ENCODE measurements at places on chromosomes 2 and 18. TPM values are rescaled to one million over a fixed set of nuclear protein-coding genes. Genes with fewer than 3 reads are reported as not detected.

- no peak for DNase-seq
Observed at GRCh38 chr18:59728816-59729215, 31.6 kb upstream of the CCBE1 start.

- peak; percentile 65 for DNase-seq
Observed at GRCh38 chr18:46502444-46502843, 154.6 kb downstream of the LOXHD1 start.

GRCh38 chr2:54429811-54430551 is 26.1 kb upstream of the SPTBN1 start:
- no peak for DNase-seq

DNA sequence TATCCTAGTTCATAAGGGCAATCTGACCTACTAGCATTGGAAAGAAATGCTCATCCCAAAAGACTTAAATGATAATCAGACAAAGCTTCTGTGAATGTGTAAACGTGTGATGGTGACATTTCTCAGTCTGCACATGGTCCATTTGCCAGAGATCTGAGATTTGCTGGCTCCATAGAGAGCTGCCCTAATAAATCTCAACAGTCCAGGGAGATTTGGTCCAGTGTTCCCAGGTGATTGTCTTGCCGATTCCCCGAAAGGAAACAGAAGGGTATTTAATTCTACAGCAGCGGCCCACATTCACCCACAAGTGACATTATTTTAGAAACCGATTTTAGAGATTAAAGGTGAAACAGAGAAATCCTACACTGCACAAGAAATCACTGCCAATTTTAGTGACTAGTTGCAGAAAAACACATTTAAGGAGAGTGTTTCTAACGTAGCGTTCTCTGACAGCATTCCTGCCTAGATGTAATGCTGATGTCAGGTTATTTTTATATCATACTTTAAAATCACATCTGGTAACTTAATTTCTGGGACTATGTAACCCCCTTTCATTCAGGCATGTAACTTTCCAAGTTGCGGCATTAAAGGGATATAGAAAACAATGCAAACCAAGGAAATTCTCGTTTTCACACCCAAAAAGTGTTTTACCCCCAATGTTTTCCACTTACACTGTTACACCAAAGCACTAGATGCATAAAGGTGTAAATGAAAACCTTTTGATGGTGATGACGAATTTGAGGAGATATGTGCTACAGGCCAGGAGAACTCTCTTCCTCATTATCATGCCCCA is 231.9 kb upstream of the FN1 start:
- no peak for DNase-seq

- DNase-seq, result no peak
Observed at GRCh38 chr2:235917506-235917905, 250.7 kb downstream of the GBX2 start.

- DNase-seq, result no peak
Observed at GRCh38 chr2:16118611-16119590, 178.6 kb downstream of the MYCN start.

DNA sequence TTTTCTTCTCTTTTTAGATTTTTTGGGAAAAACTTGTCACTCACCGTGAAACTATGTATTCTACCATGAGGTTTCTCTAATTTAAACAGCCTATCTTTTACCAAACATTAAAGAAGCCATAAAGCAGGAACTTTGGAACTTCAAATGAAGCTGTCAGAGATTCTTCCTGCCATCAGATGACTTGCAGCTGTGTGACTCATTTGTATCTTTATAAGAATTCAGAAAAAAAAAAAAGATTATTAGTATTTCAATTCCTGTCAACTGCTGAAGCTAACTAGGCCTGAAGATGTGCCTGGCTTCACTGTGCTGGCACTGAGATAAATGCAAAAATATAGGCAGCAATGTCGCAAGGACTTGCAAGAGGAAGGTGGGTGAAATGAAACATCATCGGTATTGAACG is 1399.1 kb upstream of the PIK3C3 start:
- no peak for DNase-seq

GREB1L gene
- total RNA-seq, result 0.31 TPM

DNA sequence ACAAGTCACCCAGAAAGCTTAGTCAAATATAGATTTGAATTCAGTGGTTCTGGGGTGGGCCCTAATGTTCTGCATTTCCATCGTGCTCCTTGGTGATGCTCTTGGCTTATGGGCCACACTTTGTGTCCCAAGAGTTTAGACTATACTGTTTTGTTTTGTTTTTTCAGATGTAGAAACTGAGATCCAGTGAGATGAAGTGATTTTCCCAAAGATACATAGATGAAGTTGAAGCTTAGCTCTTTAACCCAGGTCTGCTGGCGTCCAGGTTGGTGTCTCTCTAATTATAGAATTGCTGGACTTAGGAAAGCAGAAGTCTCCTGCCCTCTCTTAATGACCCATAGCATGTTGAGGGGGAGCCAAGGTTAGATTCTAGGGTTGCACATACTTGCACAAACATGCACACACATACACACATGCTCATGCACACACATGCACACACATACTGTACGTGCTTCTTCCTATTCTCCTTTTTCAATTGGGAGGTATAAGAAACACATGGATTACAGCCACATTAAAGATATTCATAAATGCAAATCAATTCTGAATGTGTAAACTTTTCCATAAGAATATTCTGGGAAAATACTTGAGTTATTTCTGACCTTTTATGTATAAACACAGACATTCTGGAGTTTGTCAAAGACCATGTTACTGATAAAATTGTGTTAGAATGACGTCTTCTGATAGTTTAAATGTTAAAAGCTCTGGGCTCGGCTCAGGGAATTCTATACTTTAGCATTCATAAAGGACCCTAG is 41.3 kb upstream of the IL1R1 start:
- no peak for DNase-seq

- DNase-seq, result no peak
Observed at GRCh38 chr2:55006306-55006705, 43.9 kb downstream of the RTN4 start.

PLGLB1 gene
- 0.54 TPM for total RNA-seq

- DNase-seq, result no peak
Observed at GRCh38 chr18:74869904-74870863, 272.5 kb downstream of the ZNF407 start.

ICOS gene
- total RNA-seq, result not detected

GRCh38 chr2:135999899-136000298 is 14.5 kb upstream of the DARS1 start:
- DNase-seq, result no peak

DNA sequence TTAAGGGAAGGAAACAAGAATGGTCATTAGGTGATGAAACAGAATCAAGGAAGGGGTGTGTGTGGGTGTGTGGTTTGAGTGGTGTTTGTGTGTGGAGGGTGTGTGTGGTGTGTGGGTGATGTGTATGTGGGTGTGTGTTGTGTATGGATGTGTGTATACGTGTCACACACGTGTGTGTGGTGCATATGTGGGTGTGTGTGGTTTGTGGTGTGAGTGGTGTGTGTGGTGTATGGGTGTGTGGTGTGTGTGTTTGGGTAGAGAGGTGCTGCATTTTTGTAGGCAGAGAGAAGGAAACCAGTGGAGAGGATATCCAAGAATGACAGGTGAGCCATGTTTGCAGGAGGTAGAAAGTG is 1.1 kb upstream of the CEP192 start:
- DNase-seq, result no peak

Measured in H1 (cell line).